Activated CD4-positive, alpha-beta T cell treated with anti-CD3 and anti-CD28 coated beads for 24 hours (primary cell): ENCODE measurements at places on chromosomes 11 and 22.

DNA sequence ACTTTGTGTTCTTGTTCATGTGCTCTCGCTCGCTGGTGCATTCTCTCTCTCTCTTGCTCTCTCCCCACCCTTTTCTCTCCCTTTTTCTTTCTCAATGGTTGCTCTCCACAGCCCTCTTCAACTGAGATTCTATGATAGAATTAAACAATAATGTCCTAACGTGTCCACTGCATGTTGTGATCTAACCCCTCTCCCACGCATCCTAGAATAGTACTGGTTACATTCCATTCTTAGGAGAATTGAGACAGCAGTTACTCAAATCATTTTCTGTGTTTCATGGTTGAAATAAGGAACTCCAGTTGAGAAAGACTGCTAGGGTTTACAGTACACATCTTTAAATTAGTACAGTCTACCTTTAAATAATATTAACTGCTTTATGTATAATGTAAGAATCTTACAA lies 318.1 kb upstream of the PITPNB start:
- DNase-seq: no peak

GRCh38 chr11:110311783-110312579 lies 15.6 kb upstream of the RDX start:
- DNase-seq: no peak

GRCh38 chr11:118099838-118100556 lies 13.2 kb upstream of the SMIM35 start:
- no peak for DNase-seq

DNA sequence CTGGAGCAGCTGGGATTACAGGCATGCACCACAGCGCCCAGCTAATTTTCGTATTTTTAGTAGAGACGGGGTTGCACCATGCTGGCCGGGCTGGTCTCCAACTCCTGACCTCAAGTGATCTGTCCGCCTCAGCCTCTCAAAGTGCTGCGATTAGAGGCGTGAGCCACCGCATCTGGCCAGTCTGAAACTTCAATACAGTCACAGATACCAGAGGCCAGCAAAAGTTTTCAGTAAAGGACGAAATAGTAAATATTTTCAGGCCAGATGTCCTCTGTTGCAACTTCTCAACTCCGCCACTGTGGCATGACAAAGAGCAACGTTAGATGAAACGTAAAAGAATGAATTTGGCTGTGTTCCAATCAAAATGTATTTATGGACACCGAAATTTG lies 403.6 kb downstream of the MN1 start:
- no peak for DNase-seq
